ENCODE measurements at places on chromosomes 11 and 22.
A peak's percentile ranks its signal among the peaks of the same experiment; 100 is the strongest.

DNA sequence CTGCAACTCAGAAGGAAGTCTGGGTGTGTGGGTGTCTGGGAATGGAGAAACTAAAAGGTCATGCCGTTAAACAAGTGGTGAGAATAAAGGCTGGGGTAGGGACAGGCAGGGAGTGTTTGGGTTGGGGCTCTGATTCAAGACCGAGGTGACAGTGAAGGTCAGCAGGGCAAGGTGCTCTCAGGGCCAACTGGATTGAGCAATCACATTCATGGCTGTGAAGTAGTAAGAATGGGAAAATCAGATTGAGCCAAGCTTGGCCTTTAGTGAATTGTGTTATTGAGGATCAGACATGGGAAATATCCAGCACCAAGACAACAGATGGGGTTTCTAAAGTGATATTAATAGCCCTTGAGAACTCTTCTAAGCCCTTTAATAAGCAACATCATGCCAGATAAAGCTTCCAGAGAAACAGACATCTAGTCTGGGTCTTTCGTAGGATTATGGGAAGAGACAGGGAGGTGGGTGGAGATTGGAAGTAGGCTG lies 24.3 kb downstream of the SCN3B start:
- DNase-seq: no peak

DNA sequence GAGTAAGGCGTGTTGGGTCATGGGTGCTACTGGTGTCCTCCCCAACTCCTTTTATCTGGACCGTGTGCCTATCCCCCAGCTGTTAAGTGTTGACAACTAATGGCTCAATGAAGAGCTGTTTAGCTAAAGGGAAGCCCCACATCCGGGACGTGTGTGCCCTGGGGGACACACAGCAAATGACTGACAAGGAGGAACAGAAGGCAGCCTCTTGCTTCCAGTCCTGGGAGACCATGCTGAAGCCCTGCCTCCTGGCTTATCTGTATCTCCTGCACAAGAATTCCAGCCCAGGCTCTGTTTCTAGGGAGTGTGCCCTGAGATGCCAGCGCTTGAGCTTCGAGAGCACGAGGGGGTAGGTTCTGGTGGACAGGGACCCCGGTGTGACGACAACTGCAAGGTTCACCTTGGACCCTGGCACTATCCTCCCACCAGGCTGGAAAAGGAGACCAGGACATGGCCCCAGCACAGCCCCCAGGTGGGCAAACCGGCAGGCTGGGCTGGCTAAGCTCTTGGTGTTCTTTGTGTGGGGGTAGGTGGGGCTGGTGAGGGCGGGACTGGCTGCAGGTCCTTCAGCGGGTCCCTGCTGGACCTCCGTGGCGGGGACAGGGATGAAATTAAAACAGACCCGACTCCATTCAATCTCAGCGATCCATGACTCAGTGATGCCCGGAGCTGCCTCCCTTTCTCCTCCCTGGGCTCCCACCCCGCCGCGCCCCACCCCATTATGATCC lies 21.0 kb downstream of the ASCL2 start:
- DNase-seq: no peak

GRCh38 chr11:111525456-111525855 lies 10.9 kb downstream of the HOATZ start:
- DNase-seq: no peak

GRCh38 chr11:100965346-100965745 lies 164.3 kb downstream of the PGR start:
- no peak for DNase-seq

DNA sequence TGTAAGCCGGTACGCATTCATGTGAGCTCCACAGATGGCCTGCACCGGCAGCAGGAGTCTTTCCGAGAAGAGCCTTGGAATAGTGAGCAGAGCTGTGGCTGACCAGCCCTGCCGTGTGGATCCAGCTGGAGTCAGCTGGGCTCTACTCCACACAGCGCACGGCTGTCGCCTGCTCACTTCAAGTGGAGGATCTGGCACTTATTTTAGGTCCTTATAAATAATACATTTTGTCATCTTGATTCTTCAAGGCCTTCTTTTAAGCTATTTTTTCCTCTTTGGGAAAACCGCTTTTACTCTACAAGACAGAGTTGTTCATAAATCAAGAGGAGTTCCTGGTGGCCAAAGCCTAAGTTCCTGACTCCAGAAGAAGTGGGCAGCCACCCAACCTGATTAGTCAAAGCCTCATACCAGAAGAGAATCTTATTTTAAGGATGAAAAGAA lies 93.8 kb downstream of the KCNC1 start:
- peak; percentile 44 for DNase-seq

DNA sequence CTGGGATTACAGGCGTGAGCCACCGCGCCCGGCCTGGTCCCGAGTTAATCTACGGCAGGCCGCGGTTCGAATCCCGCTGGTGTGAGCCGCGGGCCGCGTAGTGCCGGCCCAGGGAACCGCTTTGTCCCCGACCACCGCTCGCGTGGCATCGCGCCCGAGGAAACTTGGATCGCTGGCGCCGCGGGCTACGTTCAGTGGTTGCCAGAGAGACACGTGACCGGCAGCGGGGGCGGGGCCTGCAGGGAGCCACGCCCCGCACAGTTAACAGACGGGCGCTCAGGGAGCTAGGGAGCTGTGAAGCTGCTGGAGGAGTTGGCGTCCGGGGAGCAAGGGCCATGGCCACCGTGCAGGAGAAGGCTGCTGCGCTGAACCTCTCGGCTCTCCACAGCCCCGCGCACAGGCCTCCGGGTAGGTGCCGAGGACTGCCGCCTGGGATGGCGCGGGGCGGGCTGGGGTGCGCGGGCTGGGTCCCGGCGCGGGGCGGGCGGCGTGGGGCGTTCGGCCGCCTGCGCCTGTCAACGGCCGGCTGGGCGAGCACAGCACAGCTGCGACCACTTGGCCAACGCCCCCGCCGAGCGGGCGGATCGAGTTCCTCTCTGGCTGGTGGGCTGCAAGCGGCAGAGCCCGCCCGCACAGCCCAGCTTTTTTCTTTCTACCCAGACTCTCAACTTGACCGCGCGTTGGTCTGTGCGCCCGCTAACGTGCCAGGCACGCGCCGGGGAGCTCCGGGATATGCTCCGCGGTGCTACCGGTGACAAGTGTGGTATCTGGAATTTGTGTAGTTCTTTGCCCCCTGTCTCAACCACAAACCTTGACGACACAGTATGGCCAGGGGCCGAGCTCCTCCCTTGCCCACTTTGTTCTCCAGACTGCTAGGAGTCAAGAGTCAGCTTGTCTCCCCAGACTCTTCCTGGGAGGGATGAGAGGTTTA lies at the start of gene DEPDC7:
TSS of gene DEPDC7 (plus strand) at position 258 of the 931 bp plus-strand sequence. CDS start at position 336, 78 bp downstream.
- DNase-seq: peak; percentile 87

GRCh38 chr11:131696690-131697089 lies 326.3 kb downstream of the NTM start:
- DNase-seq: no peak

DNA sequence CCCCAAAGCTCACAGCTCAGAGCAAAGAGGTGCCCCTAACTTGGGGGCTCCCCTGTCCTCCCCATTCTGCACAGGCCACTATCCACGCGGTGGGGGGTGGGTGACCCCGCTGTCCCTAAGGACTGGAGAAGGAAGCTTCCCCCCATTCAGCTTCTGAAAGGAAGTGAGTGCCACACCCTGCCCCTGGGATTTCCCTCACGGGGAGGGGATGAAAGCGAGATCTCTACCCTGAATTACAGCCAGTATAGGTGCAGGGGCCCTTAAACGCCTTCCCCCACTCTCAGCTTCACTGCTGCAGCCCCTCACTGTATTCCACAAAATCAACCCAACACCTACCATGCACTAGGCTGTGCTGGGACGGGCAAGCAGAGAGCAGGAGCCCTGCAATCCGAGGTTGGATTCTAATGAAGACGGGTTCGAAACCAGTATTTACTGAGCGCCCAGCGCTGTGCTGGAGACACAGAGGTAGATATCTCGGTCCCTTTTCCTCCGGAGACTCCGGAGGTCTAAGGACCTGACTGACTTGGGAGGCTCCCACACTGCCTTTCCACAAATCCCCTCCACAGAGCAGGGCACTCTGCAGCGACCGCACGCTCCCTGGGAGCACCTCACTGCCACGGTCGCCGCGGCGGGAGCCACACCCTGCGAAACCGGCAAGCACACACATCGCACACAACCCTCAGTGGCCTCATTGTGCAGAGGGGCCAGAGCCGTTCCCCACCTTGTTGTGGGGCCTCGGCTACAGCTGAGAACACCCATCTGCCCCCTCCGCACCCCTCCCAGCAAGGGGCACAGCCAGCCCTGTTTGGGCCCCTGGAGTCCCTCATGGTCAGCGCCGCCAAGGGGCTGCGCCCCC lies 1.8 kb downstream of the AHNAK start:
- no peak for DNase-seq

DNA sequence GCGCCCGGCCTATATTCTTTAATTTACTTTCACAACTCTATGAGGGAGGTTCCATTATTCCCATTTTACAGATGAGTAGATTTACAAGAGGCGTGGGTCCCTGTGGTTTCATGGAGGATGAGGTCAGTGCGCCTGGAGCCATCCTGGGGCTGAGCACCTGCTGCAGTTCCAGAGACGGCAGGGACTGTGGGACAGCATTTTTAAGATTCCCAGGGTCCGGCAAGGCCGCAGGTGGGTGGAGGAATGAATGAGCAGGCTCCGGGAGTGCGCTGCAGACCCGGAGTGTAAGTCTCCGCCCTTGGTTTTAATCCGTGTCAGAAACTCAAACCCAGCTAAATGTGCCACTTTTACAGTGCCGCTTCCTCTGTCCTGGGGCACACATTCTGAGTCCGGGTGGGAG lies 4.1 kb upstream of the CHRM1 start:
- no peak for DNase-seq

DNA sequence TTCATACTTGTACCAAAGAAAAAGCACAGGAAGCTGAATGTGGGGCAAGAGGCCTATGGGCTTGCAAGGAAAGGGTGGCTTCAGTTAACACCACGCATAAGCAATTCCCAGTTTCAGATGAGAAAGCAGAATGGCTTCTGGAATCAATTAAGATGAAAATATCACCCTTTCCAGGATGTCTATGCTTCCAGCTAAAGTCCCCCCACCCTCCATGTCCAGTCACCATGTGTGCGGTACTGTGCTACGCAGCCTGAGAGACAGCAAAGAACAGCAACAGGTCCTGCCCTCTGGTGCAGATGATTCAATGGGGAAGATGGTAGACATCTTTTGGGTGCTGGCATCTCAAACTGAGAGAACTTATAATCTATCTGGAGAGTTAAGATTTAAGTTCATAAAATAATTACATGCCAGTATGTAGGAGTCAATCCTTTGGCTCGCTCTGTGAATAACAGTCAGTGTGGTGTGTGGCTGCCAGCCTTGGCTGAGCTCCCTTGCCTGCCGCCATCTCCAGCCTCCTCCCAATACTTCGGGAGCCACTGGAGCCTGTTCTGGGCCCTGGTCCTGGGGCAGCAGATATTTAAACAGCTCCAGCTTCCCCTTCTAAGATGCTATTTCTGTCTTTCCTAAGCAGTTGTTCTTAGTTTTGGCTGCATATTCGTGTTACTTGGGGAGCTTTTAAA lies 44.5 kb downstream of the ME3 start:
- no peak for DNase-seq

DNA sequence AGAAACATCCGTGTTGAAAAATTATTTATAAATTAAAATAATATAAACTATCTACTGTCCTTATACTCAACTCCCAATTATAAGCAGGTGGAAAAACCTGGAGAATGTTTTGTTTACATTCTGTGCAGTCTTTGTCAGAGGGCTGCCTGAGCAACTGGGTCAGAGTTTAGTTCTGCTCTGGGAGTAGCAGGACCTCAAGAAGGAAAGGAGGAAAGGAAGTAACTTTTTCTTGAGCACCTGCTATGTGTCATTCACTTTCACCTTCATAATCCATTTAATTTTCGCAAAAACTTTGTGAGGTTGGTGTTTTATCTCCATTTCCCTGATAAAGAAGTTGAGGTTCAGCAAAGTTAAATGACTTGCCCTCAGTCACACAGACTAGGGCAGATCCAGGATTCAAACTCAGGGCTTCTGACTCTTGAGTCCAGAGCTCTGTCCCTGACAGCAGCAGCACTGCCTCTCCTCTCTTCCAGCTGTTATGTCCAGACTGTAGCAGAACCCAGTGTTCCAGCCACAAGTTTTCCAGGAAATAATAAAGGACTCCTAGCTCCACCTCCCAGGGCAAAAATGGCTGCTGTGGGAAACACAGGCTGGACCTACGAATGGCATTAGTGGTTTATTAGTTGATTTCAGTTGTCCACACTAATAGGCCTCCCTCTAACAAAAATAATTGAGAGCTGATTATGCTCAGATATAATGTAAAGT lies 6.4 kb downstream of the CD3E start:
- DNase-seq: no peak

DNA sequence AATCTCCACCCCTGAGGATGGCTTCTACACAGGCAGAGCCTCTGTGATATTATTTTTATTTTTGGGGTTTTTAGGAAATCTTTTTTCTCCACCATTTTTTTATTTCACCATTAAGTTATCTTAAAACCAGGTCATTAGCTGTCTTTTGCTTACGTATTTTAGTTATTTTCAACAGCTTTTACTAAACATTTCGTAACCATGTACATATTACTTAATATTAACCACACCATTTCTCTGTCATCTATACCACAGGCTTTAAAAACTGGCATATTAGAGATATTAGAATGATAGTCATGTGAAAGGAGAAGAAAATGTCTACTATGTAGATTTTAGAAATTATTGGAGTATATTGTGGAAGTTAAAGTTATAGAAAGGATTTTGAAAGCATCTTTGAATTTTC lies 37.4 kb downstream of the YAP1 start:
- no peak for DNase-seq

GRCh38 chr11:7501894-7502293 lies 11.9 kb upstream of the PPFIBP2 start:
- no peak for DNase-seq

- no peak for DNase-seq
Observed at GRCh38 chr11:121104312-121104762, 3.3 kb downstream of the TECTA start.

DNA sequence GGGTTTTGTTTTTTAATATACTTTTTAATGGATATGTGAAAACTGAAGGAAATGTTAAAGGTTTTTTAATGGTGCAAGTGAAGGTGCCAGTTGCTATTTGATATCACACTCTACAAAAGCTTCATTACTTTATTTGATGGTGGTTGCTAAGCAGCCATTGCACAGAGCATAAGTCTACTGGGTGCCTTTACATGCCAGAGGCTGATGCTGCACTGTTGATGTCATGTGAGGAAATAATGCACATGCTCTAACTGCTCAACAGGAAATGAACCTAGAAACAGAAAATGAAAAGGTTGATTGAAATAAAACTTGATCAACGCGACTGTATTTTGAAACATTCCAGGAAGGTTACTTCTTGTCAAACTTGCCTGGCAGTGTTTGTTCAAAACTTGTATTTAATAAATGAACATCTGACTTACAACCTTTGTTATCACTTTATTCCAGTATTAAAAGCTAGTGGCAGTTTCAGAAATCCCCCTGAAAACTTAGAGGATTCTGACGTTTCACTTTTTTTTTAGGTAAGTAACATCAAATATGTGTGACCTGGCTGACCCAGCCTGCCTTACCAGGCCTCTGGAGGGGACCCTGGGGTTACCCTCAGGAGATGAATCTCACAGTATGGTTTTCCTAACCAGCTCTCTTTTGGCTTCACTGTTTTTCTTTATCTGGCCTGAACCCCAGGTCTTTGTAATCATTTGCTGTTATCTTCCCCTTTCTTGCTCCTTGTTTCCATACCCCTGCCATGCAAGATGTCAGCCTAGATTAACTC lies 2.4 kb upstream of the ATP5MG start:
- DNase-seq: no peak

Measured in substantia nigra (tissue), 51 donors.